Umbilical cord (tissue), 2 donors: ENCODE measurements at places on chromosomes 12 and 14. TPM values are rescaled to one million over a fixed set of nuclear protein-coding genes. Genes with fewer than 3 reads are reported as not detected.

GRCh38 chr12:107320929-107321631 is 227.7 kb upstream of the CRY1 start:
- DNase-seq: peak; percentile 72

GRCh38 chr14:81990312-81990761 is 456.7 kb upstream of the SEL1L start:
- peak; percentile 85 for DNase-seq

- DNase-seq: no peak
Measured at GRCh38 chr12:54004063-54004840, 4.3 kb downstream of the HOXC9 start.

The PAH gene
- 2.2 TPM for total RNA-seq

- DNase-seq: no peak
Measured at GRCh38 chr12:57625261-57626032, 7.6 kb downstream of the B4GALNT1 start.

DNA sequence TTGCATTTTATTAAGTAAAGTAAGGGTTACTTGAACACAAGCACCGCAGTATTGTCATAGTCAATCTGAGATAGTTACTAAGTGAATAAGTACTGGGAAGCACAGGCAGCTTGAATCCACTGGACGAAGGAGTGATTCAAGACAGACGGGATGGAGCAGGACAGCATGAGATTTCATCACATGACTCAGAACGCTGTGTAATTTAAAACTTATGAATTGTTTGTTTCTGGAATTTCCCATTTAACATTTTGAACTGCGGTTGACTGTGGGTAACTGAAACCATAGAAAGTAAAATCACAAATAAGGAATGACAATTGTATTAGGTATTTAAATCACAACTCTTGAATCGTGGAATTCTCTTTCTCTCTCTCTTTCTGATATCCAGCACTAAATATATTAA is 1630.4 kb upstream of the SEL1L start:
- peak; percentile 38 for DNase-seq

The SMCO2 gene
- total RNA-seq: 14.2 TPM

The MSRB3 gene
- total RNA-seq: 192 TPM

The PROX2 gene
- 0.72 TPM for total RNA-seq

The CCDC184 gene
- 0.72 TPM for total RNA-seq

DNA sequence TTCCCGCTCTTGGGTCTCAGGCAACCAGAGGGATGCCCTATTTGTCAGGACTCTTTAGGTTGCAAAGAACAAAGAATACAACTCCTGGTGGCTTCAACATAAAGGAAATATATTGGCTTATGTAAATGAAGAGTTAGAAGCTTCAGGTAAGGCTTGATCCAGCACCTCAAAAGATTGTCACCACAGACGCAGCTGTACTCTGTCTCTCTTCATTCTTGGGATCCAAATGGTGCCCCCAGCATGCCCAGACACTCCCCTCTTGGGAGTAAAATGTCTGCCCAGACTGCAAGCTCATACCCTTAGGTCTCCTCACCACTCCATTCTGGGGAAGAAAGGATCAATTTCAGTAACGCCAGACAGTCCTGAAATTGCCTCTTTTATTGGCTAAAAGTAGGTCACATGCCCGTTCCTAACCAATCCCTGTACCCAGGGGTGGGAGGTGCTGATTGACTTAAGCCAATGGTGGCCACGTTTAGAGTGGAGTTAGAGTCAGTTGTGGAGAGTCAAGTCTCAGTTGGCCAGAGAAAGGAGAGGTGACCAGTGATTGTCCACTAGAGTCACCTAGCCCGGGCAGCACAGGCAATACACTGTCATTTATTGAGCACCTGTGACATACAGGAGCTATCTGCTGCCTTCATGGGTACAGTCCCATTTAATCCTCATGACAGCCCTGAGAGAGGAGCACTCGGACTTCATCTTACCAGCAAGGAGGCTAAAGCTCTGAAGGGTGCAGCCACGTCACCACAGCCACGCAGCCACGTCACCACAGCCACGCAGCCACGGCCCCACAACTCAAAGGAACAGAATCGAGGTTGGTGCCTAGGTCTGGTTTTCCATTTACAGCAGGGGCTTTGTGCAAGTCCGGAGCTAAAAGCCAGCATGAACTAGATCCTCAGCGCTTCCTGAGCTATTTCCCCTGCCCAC is 19.7 kb upstream of the BEGAIN start:
- DNase-seq: no peak

The CCNB1IP1 gene
- total RNA-seq: 67.4 TPM

GRCh38 chr14:51138404-51139103 is 43.6 kb upstream of the TRIM9 start:
- no peak for DNase-seq

The GLIPR1 gene
- 43.1 TPM for total RNA-seq

The SPSB2 gene
- 7.0 TPM for total RNA-seq

DNA sequence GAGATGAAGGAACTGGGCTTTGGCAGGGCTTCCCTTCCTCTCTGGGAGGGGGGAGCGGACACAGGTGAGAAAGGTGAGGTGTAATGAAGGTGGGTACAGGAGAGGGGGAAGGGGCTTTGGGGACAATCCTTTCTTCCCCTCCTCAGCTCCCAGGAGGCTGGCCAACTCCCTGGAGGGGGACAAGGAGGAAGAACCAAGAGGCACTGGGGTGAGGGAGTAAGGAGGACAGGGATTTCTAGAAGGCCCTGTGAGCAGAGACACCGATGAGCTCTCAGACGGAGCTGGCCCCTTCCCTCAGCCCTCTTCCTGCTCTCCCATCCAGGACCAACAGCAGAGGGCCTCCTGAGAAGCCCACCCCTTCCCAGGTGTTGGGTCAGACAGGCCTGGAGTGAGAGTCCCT is 53.4 kb downstream of the PLEKHG3 start:
- DNase-seq: no peak

The EXOC3L4 gene
- 0.72 TPM for total RNA-seq

- DNase-seq: no peak
Measured at GRCh38 chr14:101845896-101846295, 84.4 kb downstream of the PPP2R5C start.

DNA sequence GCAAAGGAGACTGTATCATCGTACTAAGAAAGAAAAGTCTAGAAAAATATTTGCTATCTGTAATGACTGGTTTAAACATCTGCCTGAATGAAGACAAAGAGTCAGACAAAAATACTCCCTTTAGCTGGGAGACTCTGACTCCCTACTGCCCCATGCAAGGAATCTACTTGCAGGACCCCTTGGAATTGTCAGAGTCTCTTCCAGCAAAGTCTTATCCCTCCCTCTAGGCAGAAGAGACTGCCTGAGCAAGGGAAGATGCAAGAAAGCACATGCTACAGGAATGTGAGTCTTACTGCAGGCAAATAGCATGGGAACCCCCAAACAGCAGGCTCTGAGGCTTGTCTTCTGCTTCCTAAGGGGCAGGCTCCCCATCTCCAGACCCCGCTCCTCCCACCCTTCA is 154.0 kb downstream of the KCNA5 start:
- no peak for DNase-seq

- no peak for DNase-seq
Measured at GRCh38 chr12:104652910-104653309, 196.2 kb downstream of the CHST11 start.

DNA sequence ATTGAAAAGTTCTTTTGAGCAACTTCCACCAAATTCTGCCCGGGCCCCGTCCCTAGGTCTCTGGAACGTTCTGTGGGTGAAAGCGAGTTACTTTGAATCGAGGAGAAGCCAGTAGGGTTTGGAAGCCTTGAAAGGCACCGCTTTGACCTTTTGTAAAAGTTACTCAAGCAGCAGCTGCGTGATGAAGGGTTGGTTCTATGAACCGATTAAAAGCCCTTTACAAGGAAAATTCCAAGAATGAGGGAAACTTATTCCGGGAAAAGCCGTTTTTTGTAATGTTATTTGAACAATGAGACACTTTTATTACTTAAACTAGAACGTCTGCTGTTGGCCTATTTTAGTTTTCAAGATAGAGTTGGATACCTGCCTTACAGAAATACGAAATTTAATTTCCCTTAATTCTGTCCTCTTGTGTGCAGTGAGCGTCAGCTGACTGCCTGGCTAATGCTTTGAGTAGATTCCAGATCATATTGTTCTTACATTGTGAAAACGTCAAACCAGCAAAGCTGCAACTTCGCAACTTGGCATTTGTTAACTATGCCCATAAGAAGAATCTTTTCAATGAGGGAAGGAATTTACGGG is 906 bp downstream of the LARP4 start:
- DNase-seq: peak; percentile 52

- no peak for DNase-seq
Measured at GRCh38 chr12:130846369-130846768, 7.3 kb upstream of the STX2 start.

DNA sequence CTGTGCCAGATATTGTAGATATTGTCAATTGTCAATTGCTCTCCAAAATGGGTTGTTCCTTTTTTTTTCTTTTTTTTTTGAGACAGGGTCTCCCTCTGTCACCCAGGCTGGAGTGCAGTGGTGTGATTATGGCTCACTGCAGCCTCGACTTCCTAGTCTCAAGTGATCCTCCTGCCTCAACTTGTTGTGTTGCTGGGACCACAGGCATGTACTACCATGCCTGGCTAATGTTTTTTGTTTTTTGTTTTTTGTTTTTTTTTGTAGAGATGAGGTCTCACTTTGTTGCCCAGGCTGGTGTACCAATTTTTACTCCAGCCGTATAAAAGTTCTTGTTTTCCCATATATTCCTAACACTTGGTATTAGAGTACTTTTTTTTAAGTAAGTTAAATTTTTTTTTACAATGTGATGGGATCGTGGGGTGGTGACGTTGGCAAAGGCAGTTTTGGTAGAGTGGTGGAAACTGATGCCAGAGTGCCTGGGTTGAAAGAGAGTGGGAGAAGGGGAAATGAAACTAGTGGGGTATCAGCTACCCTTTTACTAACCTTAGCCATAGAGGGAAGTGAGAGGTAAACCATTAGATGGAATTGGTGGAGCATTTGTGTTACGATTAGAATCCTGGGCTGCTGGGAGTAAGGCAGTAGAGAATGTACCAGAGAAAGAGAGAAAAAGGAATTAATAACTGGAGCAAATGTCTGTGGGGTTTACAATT is 33.0 kb upstream of the CFAP54 start:
- no peak for DNase-seq
